ENCODE measurements at places on chromosomes 7 and 10.

- ATAC-seq, result peak; percentile 19
These were observed 9.5 kb downstream of the RNF32 start for GRCh38 chr7:156650042-156650441.

- ATAC-seq, result no peak
These were observed 170.8 kb upstream of the GLI3 start for GRCh38 chr7:42407833-42408232.

DNA sequence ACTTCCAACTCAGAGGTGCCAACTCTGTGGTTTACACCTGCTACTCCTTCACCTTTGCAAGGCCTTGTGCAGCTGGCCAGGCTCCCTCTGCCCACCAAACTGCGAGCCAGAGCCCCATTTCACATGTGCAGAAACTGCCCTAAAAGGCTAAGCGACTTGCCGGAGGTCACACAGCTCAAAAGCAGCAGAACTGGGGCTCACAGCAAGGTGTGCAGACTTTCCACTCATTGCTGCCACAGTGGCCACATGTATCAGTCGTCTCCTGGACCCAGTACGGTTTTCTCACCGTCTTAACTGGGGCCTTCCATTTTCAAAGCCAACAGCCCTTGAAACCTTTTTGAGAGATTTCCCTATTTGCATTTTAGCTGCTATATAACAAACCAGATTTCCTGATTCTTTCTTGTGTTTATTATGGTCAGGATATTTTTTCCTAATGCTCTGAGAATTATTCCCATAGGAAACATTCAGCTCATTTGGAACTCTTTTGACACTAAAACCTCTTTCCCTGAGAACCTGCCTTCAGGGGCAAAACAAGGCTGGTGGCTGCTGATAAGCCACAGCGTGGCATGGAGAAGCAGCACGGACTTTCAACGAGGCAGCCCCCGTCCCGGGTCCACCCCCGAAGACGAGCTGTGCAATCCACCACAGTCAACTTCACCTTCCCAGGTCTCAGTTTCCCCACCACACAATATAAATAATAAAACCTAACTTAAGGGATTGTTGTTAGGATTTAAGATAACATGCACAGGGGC, 29.9 kb downstream of the SORBS1 start:
- no peak for ATAC-seq

DNA sequence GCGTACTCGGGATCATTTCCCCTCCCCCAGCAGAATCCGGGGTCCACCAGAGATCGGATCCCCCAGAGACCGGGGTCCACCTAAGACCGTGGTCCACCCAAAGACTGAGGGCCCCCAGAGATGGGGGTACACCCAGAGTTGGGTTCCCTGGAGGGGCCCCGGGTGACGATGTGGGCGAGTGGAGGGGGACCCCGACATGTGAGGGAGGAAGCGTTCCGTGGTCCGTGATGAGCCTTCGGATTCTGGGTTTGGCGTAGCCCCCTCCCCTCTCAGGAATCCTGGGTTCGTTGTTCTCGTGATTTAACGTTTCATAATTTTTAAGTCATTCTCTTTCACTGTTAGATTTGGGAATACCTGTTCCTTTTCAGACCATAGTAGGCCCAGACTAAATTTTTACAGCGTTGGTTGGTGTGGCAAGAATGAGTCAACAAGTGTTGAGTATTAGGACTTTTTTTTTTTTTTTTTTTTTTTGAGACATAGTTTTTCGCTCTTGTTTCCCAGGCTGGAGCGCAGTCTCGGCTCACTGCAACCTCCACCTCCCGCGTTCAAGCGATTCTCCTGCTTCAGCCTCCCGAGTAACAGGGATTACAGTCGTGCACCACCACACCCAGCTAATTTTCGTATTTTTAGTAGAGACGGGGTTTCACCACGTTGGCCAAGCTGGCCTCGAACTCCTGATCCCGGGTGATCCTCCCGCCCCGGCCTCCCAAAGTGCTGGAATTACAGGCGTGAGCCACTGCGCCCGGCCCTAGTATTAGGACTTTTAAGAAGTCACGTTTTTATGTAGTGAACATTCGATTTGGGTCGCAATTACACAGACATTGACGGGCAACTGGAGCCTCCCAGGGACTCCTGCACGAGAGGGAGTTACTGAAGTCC, 672 bp downstream of the GTPBP4 start:
- peak; percentile 10 for ATAC-seq

DNA sequence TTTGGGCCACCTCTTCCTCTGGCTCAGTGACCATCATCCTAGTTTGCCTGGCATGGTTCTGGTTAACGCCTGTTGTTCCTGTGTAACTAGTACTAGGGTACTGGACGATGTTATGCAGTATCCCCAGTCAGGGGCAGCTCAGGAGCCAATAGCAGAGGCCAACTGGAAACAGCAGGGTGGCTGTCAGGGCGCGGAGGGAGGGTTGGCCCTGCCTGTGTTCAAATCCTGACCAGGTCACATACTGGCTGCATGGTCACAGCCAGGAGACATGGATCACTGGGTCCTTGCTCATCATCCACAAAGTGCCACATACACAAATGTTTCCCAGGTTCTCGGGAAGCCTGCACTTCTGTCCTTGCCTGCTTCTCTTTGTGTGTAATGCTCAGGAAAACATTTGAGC, 12.3 kb upstream of the RBP3 start:
- no peak for ATAC-seq

GRCh38 chr7:158024881-158025280, 562.7 kb downstream of the PTPRN2 start:
- no peak for ATAC-seq

DNA sequence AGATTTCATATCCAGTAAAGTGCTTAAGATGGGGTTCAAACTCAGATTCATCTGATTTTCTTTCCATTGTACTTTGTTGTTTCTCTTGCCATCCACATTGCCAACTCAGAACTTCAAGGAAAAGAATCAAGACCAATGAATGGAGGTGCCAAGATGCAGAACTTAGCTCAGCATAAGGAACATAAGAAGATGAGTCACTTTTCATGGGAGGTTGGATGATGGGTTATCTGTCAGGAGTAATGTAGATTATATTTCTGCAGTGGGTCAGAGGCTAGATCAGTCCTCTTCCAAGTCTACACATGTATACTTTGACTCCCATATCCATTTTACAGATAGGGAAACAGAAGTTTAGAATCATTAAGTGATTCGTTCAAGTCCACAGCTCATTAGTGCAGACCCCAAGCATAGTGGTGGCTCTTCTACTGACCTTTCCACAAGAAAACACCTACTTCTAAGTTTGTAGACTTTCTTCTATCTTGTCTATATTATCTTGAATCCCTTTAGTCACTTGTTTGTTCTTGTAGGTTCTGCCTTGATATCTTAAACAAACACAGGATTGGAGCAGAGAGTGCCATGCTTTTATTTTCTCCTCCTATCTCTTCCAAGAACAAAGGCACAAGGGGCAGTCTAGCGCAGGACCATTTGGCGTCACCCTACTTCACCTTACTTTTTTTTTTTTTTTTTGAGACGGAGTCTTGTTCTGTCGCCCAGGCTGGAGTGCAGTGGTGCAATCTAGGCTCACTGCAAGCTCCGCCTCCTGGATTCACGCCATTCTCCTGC, 14.0 kb upstream of the ADD3 start:
- ATAC-seq, result no peak

- peak; percentile 29 for ATAC-seq
These were observed 780 bp downstream of the CYP3A5 start for GRCh38 chr7:99679032-99679399.

DNA sequence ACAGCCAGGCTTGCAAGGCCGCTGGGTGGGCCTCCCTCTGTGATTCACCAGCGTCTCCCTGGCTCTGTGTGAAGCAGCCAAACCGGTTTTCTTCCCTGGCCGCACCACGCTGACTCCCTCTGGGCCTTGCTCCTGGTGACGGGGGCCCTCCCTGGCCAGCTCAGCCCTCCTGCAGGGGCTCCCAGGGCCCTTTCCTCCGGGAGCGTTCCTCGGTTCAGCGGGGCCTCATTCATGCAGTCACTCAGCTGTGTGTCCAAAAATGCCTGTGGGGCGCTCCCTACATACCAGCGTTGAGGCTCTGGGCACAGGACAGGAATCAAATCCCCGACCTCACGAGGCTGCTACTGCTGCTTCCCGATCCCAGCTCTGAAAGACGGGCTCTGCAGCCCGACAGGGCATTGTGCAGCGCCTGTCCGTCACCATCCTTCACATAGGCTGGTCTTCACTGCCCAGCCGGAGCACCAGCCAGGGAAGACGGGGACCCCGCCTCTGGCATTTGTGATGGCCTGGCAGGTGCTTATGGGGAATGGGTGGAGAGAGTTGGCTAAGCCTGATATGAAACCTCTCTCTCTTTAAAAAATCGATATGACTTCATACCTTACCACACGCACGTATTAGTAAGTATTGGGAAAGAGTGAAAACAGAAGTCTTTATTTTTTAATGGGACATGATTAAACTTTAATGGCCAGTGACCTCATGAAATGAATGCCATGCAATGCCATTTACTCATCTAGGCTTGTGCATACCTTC, 110.0 kb upstream of the SHH start:
- ATAC-seq, result no peak

- ATAC-seq, result no peak
These were observed 140.0 kb downstream of the DGKB start for GRCh38 chr7:14762561-14762960.

- ATAC-seq, result peak; percentile 55
These were observed 91.2 kb upstream of the INSIG1 start for GRCh38 chr7:155206318-155207020.

GRCh38 chr7:136278057-136278456, 300.9 kb upstream of the MTPN start:
- ATAC-seq, result no peak

Measured in activated T-helper 17 cell treated with anti-CD3 and anti-CD28 coated beads, Interleukin-2, amount 50 U/mL, for 72 hours (primary cell).